ENCODE measurements at places on chromosomes 1 and 21.

DNA sequence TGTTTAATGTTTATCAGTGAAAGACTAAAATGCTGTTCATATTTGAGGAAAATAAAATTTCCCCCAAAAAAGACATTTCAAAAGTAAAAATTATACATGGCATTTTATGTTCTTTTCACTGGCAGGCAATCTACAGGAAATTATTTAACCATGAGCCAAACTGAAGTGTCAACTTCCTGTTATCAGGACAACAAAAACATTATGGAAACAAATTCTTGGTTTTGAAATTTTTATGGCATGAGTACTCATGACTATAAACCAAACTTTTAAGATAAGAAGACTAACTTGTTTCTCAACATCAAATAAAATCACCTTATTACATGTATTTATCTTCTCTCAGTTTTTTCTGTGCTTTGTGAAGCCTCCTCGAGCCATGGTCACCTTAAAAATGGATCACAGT is 698.6 kb downstream of the LTN1 start:
- no peak for DNase-seq

GRCh38 chr1:11940260-11940921 is 5.9 kb downstream of the PLOD1 start:
- no peak for DNase-seq

DNA sequence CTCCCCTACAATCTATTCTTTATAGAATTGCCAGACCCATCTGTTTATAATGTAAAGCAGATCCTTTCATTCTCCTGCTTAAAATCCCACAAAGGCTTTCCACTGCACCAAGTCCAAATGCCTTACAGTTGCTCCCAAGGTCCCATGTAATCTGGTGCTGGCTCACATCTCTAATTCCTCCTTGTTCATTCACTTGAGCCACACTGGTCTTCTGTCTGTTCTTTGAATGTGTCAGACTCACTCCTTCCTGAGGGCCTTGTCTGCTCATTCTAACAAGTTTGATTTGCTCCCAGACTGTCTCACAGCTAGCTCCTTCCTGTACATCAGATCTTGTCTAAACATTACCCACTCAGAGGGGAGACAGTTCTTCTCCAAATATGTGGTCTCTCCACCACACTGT is 38.9 kb downstream of the ALG14 start:
- no peak for DNase-seq

- no peak for DNase-seq
Measured at GRCh38 chr1:63743781-63744180, 30.0 kb upstream of the ROR1 start.

GRCh38 chr21:39867198-39867650 is at the start of gene PCP4:
TSS of gene PCP4 (plus strand) at chr21:39867438. CDS start at chr21:39867502, 64 bp downstream.
- DNase-seq: peak; percentile 53

DNA sequence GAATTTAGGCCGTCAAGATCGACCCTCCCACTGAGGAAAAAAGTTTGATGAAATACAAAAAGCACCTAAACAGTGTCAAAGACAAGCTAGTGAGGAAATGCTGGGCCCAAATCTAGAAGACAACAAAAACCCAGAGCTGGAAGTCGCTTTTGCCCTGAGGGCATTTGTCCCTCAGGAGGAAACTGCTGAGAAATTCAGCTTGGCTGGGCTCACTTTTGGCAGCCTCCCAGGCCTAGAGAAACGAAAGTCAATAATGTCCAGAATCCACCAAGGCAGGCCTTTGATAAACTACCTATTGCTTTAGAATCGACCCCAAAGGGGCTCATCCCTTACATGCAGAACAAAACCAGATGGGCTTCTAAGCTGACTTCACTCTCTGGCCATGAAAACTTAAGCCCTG is 38.9 kb downstream of the SYT2 start:
- no peak for DNase-seq

DNA sequence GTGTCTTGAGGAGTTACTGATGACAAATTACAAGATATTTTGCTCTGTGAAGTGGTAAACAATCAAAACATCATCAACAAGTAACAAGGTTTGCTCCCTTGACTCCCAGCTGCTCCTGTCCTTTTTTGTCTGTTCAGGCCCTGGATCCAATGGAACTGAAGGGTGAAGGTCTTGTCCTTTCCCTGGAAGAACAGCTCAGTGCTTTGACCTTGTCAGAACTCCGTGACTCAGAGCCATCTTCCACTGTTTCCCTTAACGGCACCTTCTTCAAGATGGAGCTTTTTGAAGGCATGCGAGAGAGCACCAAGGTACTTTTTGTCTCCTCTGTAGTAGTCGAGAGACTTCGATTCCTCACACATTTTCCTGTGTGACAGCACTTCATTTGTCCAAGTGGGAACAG is 29.0 kb downstream of the TRIM45 start:
- DNase-seq: no peak
